AG04450 (cell line): ENCODE measurements at places on chromosomes 5 and 9.

GRCh38 chr9:112015149-112015548, 118.5 kb downstream of the UGCG start:
- no peak for DNase-seq

GRCh38 chr9:134590240-134591081, 51.1 kb upstream of the COL5A1 start:
- no peak for DNase-seq

- DNase-seq: peak; percentile 33
Measured at GRCh38 chr9:21096172-21096900, 18.6 kb upstream of the IFNB1 start.

DNA sequence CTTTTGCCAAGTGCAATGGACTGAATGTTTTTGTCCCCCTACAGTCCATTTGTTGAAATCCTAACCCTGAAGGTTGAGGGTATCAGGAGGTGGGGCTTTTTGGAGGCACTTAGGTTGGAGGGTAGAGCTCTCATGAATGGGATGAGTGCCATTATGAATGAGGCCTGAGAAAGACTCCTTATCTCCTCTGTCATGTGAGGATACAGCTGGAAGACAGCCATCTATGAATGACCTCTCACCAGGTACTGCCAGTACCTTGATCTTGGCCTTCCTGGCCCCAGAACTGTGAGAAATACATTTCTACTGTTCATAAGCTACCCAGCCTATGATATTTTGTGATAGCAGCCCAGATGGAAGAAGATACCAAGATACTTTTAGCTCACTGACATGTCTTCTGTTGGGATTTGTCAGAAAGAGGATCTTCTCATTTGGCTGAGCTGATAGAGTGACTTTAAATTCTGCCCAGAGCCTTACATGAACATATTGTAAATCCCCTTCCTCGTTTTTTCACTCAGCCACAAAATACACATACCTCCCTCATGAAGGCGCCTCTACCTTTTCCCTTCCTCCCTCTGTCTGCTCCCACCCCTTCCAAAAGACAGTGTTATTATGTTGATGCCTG, 256.4 kb downstream of the PDZD2 start:
- DNase-seq: no peak

DNA sequence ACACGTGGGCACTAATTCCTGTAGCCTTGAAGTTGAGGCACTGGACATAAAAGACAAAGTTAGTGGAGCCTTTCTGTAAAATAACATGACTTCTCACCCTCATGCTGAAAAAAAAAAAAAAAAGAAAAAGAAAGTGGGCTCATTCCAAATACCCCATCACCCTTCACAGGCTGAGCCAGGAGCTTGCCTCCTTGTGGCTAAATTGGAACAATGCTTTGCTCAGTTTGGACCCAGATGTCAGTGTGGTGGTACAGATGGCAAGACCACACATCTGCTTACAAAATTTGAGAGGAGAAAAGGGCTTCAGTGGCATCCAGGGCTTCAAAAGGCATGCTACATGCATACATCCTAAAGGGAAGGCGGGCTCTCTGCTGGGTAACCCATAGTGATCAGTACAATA, 342.8 kb downstream of the EBF1 start:
- DNase-seq: no peak

- DNase-seq: no peak
Measured at GRCh38 chr5:43017428-43017815, 22.7 kb downstream of the ANXA2R start.

GRCh38 chr9:135926402-135927194, 19.3 kb upstream of the CAMSAP1 start:
- DNase-seq: no peak

DNA sequence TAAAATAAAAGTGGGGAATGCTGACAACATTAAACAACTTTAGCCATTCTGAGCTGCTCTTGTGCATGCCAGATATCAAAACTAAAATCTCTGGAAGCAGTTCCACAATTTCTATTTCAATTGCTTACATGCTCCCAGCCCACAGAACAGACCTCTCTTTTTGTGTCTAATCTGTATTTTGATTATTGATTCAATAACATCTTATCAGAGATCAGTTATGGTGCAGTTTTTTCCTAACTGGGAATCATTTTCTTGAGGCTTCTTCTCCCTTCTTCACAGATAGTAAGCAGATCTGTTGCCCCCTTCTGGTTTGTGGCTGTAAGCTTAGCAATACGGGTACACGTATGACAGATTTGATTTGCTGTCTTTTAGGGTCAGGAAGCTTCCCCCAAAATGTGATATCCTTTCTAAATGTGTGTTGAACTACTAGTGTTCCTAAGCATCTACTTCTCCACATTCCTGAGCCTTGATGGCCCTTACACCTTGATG, 39.4 kb downstream of the MRPS27 start:
- DNase-seq: no peak

GRCh38 chr5:64299805-64300204, 134.2 kb downstream of the RNF180 start:
- no peak for DNase-seq

DNA sequence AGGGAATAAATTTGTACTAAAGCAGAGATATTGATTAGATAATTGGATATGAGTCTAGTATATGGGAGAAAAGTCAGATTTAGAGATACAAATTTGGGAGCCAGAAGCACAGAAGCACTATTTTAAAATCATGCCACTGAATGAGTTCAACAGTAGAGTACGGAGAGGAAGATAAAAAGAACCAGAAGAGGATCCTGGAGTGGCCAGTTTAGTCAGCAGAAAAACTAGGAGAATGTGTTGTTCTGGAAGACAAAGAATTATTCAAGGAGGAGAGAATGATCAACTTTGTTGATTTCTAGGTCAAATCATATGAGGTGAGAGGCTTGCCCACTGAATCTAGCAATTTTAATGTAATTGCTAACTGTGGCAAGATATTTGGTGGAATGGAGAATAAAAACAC, 67.0 kb downstream of the NIPBL start:
- no peak for DNase-seq

- no peak for DNase-seq
Measured at GRCh38 chr5:92309336-92309991, 926.3 kb upstream of the ARRDC3 start.

DNA sequence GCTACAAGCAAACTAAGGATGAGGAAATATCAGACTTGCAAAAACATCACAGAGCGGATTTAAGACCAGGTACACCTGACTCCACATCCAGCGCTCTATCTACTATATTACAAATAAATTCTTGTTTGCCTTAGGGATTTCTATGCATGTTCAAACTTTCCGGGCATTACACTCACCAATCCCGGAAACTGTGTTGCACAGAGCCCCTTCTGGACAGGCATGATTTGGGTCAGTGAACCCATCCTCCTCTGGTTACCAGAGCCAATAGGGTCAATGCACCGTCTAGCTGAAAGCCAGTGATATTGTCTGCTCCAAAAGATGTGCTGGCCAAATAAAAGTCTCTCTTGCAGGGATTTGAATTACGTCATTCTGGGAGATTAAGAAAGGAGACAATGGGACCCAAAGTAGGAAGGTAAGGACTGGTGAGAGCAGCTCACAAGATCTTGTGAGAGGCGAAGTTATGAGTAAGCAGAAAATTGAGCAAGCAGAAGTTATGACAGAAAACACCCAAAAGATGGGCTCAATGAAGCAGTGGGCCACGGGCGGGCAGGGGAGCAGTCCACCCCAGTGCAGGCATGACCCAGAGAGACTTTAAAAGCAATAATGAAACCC, 155.8 kb upstream of the RAI14 start:
- DNase-seq: no peak

DNA sequence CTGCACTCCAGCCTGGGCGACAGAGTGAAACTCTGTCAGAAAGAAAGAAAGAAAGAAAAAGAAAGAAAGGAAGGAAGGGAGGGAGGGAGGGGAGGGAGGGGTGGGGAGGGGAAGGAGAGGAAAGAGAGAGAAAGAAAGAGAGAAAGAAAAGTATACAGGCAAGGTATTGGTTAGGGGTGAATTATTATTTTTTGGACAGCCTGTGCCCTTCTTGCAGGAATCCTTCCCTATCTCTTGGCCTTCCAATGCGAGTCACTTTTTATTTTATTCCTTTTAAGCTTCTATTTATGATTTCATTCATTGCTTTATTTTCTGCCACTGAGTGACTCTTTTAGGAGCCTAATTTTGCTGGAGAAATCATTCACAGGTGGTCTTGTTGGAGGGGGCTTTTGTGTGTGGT, 98.7 kb downstream of the PDE8B start:
- DNase-seq: no peak

DNA sequence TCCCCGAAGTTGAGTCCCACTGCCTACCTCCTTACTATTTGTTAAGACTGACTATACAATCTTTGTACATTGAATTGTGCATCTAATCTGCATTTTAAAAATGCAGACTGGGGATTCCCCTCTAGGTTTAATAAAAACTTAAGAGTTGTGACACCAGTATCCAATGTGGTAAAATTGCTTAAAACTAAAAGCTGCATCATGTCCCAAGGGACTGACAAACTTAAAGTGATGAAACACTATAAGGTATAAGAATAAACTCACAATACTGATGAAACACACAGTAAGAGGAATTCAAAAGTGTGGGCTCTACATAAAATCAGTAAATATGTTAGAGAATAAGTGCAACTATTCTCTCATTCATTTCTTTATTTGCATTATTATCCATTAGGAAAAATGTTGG, 1905.1 kb downstream of the MAT2B start:
- DNase-seq: no peak

GRCh38 chr5:75018805-75019587, 33.4 kb downstream of the GCNT4 start:
- DNase-seq: no peak

GRCh38 chr5:125750147-125750860, 672.9 kb upstream of the GRAMD2B start:
- no peak for DNase-seq

GRCh38 chr9:84485539-84485938, 145.0 kb upstream of the SLC28A3 start:
- DNase-seq: no peak

DNA sequence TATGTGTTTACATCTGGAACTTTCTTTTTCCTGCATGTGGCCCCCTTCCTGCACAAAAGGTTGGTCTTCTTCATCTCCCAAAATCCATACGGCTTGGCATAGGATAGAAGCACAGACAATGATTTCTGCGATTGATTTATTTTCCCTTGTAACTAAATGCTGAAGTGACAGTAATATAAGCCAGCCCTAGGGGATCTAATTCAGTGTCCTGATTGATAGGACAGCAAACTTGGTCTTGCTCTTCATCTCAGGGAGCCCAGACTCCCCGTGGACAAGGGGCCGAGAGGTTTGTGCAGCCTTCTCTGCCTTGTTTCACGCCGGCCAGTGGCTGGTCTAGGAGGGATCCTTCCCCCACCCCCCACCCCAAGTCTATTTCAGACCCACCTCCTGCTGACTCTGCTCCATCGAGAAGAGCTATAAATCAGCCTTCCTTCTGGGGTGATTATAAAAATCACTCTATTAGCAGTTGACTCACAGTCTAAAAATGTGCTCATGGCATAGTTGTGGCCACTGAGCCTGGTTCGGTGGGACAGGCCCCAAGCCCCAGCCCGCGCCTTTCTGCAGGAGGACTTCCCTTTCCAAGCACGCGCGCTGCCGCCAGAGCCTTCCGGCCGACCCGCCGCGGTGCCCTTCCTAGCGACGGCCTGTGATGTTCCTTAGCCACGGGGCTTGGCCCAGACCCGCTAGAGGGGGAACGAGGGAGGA, 89.8 kb upstream of the COL5A1 start:
- no peak for DNase-seq

DNA sequence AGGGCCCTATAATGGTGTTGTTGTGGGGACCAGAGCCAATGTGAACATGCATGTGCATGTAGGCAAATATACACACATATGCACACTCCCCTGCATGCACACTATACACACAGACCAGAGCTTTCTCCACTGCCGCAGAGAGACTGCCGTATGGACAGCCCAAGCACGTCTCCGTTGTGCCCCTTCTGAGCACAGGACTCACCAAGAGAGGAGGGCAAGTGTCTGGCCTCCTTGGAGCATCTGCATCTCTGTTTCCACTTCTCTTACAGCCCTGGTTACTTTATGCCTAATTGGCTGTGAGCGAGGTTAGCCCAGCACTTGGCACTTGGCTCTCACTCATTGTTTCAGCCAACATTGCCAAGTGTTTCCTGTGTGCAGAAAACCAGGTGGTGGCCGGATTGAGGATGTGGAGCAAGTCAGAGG, 30.4 kb downstream of the CSF2 start:
- no peak for DNase-seq

GRCh38 chr9:134128727-134129679, 6.9 kb upstream of the WDR5 start:
- no peak for DNase-seq

DNA sequence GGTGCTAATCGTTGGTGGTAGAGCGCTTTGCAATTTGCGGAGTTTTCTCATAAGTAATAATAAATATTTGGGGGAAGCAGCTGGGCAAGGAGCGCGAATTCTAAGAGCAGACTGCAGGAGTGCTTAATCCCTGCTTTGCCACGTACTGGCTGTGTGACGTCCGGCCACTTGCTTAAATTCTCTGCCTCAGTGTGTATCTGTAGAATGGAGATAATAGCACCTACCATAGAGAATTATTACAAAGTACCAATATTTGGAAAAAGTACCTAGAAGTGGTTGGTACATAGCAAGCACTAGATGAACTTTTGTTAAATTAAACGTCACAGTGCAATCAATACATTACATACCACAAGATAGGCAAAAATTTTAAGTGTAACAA, 598 bp upstream of the TMED7 start:
- no peak for DNase-seq

- DNase-seq: no peak
Measured at GRCh38 chr5:180238631-180239030, 29.6 kb upstream of the RASGEF1C start.

- DNase-seq: no peak
Measured at GRCh38 chr9:89786655-89787054, 181.8 kb downstream of the GADD45G start.

DNA sequence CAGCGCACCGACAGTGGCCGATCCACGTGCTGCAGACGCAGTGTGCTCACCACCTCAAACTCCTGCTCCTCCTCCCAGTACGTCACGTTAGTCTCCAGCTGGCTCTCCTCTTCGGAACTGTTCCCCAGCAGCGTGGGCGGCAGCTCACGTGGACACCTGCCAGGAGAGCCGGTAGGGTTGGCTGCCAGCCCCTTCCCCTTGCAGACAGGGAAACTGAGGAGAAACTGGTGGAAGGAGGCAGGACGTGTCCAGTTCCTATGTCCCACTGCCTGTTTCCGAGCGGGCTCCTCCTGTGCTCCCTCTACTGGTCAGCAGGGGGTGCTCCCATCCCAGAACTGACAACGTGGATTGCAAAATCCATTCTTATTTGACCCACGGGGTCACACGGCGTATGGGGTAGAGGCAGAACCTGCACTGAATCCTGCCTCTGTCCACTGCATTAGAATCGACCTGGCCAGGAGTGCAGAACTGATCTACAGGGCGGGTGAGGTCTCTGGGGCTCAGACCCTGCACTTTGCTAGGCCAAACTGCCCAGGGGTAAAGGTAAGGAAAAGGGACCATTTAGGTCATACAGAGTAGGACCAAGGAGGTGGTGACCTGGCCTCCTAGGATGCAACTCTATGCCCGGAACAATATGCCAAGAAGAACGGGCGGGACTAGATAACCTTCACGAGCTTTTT, 25.7 kb downstream of the PDGFRB start:
- no peak for DNase-seq

- DNase-seq: no peak
Measured at GRCh38 chr5:78483809-78484521, 123.5 kb downstream of the SCAMP1 start.
